Activated CD4-positive, alpha-beta T cell treated with anti-CD3 and anti-CD28 coated beads, Interleukin-2, amount 50 U/mL, for 4 hours (primary cell): ENCODE measurements at places on chromosomes 4 and X.
A peak's percentile ranks its signal among the peaks of the same experiment; 100 is the strongest.

GRCh38 chr4:41994461-41994985, 4.2 kb downstream of the SLC30A9 start:
- DNase-seq, result no peak

DNA sequence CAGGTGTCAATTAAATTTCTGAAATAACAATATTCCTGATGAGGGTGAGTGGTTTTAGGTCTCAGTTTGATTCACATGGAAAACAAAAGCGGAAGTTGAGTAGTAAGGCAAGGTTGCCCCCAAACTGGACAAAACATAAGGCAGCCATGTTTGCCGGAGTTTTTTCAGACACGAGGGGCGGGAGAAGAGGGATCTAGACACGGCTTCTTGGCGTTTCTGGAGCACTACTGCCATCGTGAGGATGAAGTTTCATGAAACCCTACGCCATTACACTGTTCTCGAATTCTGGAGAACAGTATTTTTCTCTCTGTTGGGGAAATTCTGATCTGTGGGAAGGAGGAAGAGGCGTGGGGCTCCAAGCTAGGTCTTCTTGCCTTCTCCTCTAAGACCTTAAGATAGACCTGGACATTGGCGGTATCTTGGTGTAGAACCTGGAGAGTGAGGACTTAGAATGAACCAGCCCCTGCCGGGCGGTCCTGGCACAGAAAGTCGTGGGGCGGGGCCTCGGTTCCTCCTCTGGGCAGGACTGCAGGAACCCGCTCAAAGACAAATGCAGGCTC, 160.3 kb downstream of the OR13H1 start:
- no peak for DNase-seq

DNA sequence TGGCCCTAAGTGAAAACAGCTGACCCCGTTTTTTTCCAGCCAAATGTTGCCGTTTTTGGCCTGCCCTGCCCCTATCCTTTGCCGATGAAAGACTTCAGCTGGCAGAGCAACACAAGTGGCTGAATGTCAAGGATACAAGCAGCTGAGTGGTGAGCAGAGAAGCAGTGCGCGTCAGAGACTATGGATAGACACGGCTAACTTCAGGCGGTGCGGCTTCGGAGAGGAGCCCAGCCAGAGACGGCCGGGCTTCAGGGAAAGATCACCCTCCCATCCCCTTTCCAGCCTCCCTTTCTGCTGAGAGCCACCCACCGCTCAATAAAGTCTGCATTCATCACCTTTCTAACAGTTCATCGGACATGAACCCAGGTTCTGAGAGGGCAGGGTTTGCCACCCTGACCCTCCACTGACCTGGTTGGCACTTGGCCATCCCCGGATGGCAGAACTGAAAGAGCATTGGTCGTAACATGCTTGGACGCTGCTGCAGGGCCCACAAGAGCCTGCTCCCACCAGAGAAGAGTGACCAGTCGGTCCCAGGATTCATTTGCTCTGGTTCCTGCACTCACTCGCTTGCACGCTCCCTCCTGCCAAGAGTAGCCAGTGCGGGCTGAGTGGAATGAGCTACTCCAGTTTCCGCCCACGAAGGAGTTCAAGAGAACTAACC, 125.8 kb downstream of the PPEF1 start:
- DNase-seq, result no peak

GRCh38 chr4:94765648-94766047, 7.9 kb downstream of the BMPR1B start:
- DNase-seq, result no peak

DNA sequence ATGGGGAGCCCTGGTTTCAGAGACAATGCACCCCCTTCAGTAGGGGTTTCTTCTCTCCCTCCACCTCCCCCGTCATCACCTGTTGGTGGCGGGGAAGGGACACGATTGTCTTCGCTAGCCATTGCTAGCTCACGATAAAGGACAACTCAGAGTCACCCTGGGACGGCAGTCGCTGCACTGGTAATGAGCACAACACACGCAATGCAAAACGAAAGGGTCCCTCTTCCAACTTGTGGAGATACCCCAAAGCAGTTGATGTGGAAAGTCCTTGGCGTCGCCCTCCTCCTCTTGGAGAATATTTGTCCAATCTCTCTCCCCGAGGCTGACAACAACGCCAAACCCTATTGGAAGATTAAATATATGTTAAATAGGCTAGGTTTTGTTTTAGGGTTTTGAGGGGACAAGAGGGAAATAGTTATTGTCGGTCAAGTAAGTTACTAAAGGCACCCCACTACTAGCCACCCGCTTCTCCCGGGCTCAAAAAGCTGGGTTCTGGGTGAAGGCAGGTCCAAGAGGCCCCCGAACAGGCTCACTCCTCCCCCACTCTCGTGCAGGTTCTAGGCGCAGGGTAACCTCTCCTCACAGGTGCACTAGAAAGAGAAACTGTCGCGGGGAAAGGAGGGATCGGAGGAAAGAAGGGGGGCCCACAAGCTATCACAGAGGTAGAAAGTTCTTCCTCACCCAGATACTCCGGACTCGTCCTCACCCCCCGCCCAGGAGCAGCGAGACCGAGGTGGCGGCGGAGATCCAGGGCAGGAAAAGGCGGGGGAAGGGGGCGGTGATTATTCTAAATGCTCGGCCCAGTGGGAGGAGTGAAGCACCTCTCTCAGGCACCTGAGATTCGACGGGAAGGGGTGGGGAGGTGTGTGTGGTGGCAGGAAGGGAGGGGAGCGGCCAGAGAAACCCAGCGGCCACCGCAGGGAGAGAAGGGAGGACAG, at the start of gene LRBA:
LRBA (minus strand) TSS at position 764 of the 938 bp plus-strand sequence; CDS start at position 122, 642 bp downstream.
- peak; percentile 79 for DNase-seq

DNA sequence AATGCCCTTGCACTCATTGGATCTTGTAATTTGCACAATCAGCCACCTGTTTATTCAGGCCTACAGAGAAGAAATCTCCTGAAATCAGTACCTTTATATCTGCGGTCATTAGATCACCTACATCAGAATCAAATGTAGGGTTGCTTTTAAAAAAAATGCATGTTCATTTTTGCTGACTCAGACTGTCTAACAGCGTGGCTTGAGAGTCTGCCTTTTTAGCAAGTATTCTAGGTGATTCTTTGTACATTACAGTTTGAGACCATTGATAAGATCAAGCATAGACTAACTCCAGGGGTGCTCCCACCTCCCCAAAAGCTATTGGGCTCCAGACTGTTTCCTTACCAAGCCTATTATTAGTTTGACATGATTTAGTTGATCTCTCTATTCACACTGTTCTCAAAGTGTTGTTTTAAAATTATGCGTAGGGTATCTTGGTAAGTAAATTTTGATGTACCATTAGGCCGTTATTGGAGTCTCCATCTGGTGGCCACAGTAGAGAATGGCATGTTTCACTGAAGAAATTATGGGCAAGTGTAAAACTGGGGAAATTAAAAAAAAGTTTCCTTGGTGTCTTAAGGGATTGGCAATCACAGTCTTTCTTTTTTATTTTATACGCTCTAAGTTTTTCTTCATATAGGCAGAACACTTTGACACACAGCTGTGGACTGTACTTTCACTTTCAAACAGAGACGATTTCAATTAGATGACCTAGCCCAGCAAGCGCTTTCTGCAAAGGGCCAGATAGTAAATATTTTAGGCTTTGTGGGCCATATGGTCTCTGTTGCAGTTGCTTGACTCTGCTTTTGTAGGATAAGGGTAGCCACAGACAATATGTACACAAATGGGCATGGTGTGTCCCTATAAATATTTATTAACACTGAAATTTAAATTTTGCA, 33.7 kb upstream of the MSL3 start:
- DNase-seq, result no peak

GRCh38 chr4:187307131-187307530, 583.5 kb upstream of the FAT1 start:
- no peak for DNase-seq

GRCh38 chrX:123601437-123601836, 131.4 kb downstream of the THOC2 start:
- DNase-seq, result no peak

- no peak for DNase-seq
Measured at GRCh38 chrX:43969504-43970501, 3.4 kb downstream of the NDP start.

DNA sequence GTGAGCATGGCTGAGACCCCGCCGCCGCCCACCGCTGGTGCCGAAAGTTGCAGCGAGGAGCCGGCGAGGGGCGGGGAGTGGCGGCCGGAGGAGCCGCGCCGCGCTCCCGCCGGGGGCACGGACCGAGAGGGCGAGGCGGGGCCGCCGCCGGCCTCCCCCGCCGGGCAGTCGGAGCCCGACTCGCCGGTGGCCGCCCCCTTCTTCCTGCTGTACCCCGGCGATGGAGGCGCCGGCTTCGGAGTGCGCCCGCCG, 16.5 kb downstream of the UTP3 start:
- DNase-seq, result no peak

- DNase-seq, result no peak
Measured at GRCh38 chr4:137540356-137540755, 8.1 kb upstream of the PCDH18 start.

GRCh38 chr4:66943112-66943511, 602.2 kb downstream of the CENPC start:
- no peak for DNase-seq

DNA sequence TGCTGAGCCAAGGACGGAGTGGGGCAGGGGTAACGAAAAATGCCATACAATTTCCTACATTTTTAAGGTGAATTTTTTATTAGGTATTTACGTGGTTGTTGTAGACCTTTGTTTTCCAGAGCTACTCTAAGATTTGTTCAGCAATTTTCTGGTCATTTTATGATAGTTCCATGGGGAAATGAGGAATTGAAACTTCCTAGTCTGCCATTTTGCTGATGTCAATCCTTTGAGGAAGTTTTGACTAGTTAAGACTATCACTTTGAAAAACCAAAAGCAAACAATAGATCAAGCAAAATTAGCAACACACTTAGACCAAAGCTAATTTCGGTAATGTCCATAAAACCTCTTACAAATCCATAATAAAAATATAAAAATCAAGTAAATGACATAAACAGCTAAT, 7.0 kb upstream of the TLR3 start:
- no peak for DNase-seq

- no peak for DNase-seq
Measured at GRCh38 chr4:25638221-25638601, 17.4 kb upstream of the SLC34A2 start.

DNA sequence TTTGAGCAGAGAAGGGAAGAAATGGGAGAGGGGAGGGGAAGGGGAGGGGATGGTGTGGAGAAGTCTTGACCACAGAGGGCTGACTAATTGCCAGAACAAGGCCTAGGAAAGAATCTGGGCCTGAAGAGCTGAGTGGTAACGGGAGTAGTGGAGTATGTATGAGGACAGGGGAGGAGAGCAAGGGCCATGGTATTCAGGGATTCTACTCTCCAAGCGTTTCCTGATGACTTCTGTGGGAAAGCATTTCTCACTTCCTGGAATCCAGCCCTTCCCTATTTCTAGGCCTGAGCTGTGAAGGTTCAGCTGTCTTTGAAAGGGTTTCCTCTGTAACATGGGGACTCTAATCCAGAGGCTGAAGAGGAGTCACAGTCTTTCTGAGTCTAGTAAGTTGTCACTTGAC, 19.7 kb upstream of the SOX3 start:
- DNase-seq, result no peak

DNA sequence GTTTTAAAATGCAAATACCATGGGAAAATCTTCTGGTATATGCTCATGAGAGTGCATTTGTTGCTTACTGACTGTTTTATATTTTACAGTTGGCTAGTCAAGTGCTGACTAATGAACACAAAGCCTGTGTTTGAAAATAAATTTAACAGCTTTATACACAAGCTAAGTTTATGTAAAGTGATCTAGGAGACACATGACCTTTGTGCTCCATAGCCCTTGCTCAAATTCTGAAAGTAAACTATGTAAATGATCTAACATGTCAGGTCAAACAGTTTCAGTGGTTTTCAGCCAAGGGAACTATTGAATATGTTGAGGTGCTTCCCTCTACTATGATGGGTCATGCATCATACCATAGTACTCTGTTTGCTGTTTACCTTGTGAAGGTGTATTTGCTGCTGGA, 36.7 kb downstream of the DIAPH2 start:
- no peak for DNase-seq

GRCh38 chr4:138758876-138759553, 256.6 kb upstream of the NOCT start:
- no peak for DNase-seq

DNA sequence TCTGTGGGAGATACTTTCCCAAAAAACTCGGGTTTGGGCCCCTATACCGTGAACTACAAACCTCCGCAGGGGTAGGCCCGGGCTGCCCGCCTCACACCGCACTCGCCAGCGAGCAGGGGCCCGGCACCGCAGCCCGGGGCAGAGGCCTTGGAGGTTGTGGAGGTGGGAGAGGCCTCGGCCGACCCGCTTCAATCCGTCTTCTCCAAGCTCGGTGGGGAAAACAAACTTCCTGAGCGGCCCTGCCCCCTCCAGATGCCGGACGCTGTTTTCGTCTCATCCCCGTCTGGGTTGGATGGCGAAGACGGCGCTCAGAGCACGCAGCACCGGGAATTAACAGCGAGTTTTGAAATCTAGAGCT, 442 bp upstream of the MCUB start:
- no peak for DNase-seq

DNA sequence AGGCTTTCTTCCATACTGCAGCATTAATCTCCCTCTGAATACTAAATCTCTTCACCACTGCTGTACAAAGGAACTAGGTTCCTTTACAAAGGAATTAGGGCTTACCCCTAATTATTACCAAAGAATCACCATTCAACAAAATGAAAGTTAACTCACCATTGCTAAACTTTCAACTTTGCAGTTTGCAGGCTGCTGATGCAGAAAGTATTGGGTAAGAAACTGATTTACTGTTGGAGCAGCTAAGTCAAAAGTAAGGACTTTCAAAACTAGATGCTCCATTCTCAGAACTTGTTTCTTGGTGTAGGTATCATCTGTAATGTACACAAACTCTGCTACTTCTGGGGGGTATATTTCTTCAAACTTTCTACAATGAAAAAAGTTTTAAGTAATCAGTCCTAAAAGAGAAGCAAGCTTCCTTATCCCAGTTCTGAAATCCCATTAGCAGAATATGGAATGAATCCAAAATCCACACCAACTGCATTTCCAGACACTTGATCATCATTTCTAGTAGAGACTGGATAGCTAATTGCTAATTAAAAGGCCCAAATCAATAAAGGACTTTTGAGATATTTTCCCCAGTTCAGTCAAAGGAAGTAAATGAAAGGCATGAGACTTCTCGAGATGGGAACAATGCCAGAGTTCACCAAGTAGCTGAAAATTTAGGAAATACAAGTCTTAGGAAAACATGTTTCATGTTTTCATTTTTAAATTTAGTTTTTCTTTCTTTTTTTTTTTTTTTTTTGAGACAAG, 4.3 kb downstream of the CCNA2 start:
- no peak for DNase-seq

- DNase-seq, result no peak
Measured at GRCh38 chrX:150845091-150845490, 53.4 kb downstream of the CD99L2 start.

GRCh38 chr4:108168671-108169523, at the start of gene LEF1:
Gene LEF1 (minus strand): TSS chr4:108168932. CDS start chr4:108167767, 1,165 bp downstream.
- peak; percentile 77 for DNase-seq

- DNase-seq, result no peak
Measured at GRCh38 chrX:106963111-106963510, 36.9 kb downstream of the MORC4 start.

DNA sequence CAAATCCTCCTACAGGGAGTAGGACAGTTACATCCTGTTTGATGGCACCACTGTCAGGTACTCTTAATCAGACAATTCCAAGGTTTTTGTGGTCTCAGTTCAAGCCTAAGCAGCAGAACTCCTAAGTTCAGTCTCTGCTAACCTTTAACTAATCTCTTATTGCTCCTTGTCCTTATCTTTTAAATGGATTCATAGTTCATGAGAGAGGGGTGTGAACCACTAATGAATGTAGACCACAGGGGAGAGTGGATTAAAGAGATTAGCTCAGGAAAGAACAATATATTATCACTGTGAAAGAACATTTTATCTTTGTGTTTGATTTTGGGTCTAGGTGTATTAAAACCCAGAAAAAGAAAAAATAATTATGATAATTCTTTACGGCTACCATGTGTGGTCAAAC, 168.9 kb downstream of the DCK start:
- no peak for DNase-seq

GRCh38 chrX:148354916-148355315, 145.5 kb upstream of the AFF2 start:
- no peak for DNase-seq
